CD4-positive, CD25-positive, alpha-beta regulatory T cell (primary cell): ENCODE measurements at places on chromosomes 2 and 18.

- no peaks in the 10 kb centered on the region for H3K27me3 ChIP-seq
- no peak for DNase-seq
- H3K4me1 ChIP-seq: no peaks in the 10 kb centered on the region
- H3K36me3 ChIP-seq: no peaks in the 10 kb centered on the region
Observed at GRCh38 chr18:76054156-76054555, 440.9 kb downstream of the ZNF516 start.

GRCh38 chr18:31513189-31513935, 15.4 kb downstream of the DSG2 start:
- DNase-seq: no peak
- H3K4me3 ChIP-seq: no peak overlapping the region
- no peak overlapping the region for H3K27ac ChIP-seq
- no peaks in the 10 kb centered on the region for H3K27me3 ChIP-seq
- no peaks in the 10 kb centered on the region for H3K36me3 ChIP-seq
- H3K4me1 ChIP-seq: no peaks in the 10 kb centered on the region

DNA sequence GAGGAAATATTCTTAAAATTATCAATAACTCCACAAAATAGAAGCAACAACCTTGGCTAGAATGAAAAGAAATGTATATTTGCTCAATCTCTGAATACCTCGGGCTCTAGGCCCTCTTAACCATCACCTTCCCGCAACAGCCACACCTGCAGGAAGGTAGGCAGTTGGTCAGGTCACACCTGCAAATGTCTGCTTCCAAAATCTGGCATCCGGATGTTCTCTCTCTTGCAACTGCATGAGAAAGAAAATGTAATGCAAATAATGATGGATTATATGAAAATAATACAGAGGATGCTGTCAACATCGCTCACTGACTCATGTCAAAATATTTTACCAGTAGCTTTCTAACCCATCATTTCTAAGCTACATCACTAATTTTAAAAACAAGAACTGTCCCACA, 148.3 kb downstream of the SATB2 start:
- H3K36me3 ChIP-seq: no peaks in the 10 kb centered on the region
- H3K4me3 ChIP-seq: no peak overlapping the region
- H3K4me1 ChIP-seq: no peaks in the 10 kb centered on the region
- no peak for DNase-seq
- H3K27me3 ChIP-seq: no peaks in the 10 kb centered on the region

DNA sequence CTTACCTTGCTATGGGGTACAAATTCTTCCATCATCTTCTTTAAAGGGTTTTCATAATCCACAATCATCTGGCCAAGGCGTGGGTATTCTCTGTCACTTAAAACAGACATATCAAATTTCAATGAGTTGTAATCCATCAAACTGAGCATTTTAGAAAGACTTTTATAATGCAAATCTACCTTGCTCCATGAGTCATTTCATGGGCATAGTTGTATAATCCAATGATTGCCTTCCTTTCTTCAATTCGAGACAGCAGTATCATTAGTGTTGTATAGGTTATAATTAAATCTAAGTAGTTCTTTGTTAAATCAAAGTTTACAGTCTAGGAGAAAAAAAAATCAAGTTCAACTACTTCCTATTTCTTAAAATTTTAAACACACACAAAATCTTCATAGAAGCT, 36.3 kb downstream of the NCKAP1 start:
- H3K27ac ChIP-seq: no peak overlapping the region
- no peaks in the 10 kb centered on the region for H3K27me3 ChIP-seq
- no peak for DNase-seq
- no peaks in the 10 kb centered on the region for H3K4me1 ChIP-seq

- peaks cover 2% of the 10 kb centered on the region for H3K27me3 ChIP-seq
- H3K4me3 ChIP-seq: no peak overlapping the region
- H3K36me3 ChIP-seq: no peaks in the 10 kb centered on the region
- no peaks in the 10 kb centered on the region for H3K4me1 ChIP-seq
Observed at GRCh38 chr18:61607867-61608266, 274.6 kb downstream of the CDH20 start.

- H3K36me3 ChIP-seq: no peaks in the 10 kb centered on the region
- H3K4me1 ChIP-seq: no peaks in the 10 kb centered on the region
- H3K27ac ChIP-seq: no peak overlapping the region
- no peak overlapping the region for H3K4me3 ChIP-seq
Observed at GRCh38 chr2:195049372-195050031, 607.5 kb upstream of the SLC39A10 start.

DNA sequence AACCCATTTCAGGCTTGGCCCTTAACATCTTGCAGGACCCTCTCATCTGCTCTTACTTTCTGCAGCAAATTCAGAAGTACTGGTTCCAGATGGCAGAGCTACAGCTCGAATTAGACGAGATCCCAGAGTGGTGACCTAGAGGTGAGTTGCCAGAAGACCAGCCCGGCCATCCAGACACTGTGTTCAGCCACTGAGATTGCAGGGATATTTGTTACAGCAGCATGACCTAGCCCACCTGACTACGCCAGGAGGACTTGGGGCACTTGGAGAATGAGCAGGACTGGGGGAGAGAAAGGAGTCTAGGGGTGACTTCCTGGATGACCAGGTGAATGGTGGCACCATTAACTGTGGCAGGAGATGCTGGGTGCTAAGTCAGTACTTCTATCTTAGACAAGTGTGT, 67.2 kb upstream of the ID2 start:
- H3K4me3 ChIP-seq: no peak overlapping the region
- H3K27ac ChIP-seq: no peak overlapping the region
- no peaks in the 10 kb centered on the region for H3K36me3 ChIP-seq
- no peaks in the 10 kb centered on the region for H3K4me1 ChIP-seq

DNA sequence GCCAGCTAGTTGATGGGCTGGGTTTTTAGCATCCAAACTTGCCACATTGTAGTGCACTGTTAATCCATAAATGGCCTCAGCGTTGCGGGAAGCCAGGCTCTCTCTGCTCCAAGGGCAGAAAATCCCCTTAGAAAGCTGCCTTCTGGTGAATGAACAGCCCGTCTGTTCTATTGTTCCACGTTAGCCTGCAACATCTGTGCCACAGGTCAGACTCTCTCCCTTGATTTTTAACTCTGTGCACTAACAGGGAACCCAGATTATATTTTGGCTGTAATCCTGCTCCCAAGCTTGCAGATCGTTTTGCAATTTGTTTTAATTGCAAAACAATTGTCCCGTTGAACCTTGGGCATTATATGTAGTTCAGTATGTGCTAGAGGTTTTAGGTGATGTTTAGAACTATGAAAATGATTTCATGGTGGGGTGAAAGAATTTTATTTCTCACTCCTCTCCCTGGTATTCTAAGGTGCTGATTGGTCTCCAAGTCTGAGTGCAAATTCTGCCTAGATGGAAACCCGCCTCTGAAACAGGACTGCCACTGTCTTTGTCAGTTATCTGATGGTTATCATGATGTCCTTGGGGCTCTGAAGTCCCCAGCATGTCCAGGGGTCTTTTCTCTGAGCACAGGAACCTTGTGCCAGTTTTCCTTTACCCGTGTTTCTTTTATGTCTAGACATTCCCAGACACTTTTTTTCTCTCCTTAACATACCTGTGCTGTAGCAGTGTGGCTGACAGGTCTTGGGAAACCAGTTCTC, 106.6 kb downstream of the MAP4K4 start:
- no peak for DNase-seq
- H3K27me3 ChIP-seq: no peaks in the 10 kb centered on the region
- H3K4me3 ChIP-seq: no peak overlapping the region
- peaks cover 16% of the 10 kb centered on the region for H3K4me1 ChIP-seq
- no peak overlapping the region for H3K27ac ChIP-seq

DNA sequence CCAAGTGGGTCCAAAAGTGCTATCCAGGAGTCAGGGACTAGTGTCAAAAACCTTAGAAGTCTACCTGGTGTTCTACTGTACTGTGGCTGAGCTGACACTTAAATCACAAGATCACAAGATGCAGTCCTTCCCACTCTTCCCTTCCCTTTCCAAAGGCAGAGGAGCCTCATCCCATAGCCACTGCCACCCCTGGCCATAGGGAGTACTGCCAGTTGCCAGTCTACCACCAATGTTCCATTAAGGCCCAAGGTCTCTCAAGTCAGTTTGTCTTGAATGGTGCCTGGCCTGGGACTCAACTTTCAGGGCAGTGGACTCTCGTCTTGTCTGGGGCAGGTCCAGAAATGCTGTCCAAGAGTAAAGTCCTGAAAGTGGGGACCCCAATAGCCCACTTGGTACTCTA, 585.6 kb downstream of the NUP35 start:
- no peaks in the 10 kb centered on the region for H3K27me3 ChIP-seq
- DNase-seq: no peak
- no peaks in the 10 kb centered on the region for H3K36me3 ChIP-seq
- no peak overlapping the region for H3K4me3 ChIP-seq
- no peak overlapping the region for H3K27ac ChIP-seq

DNA sequence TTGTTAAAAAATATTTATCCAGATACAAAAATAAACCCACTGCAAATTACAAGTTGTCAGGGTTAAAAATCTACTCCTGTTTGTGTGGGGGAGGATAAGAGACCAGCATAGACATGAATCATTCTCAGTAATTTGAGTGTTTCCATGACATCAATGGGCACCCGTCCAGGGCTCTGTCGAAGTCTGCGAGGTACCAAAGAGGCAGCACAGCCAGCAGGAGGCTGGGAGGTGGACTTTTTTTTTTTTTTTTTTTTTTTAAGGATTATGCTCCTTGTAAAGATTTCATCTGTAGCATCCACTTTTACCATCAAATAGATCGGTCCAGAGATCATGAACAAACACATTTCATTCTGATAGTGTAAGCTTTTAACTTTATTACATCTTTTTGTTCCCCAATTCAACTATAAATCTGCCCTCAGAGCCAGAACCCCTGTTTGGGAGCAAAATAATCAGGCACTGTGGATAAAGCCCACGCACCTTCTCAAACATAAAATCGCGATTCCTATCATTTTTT, 182.0 kb downstream of the TCF4 start:
- no peak overlapping the region for H3K4me3 ChIP-seq
- no peak overlapping the region for H3K27ac ChIP-seq
- no peaks in the 10 kb centered on the region for H3K36me3 ChIP-seq

DNA sequence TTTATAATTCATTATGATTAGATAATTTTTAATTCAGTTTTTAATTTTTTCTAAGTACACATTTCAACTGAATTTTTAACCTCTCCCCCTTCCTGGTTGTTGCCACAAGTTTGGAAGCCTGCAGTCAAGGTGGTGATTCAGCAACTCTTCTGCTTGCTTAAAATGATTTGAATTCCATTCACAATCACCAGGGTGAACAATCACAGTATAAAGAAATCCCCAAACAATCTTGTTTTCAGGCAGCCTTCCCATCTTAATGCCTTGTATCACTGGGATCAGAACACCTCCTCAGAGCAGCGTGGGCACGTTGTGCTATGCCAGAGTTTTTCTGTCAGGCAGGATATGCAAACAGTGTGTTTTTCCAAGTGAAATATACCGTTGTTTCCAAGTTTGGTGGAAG, 46.7 kb upstream of the BARD1 start:
- no peak overlapping the region for H3K4me3 ChIP-seq
- no peaks in the 10 kb centered on the region for H3K4me1 ChIP-seq
- peaks cover 1% of the 10 kb centered on the region for H3K27me3 ChIP-seq

DNA sequence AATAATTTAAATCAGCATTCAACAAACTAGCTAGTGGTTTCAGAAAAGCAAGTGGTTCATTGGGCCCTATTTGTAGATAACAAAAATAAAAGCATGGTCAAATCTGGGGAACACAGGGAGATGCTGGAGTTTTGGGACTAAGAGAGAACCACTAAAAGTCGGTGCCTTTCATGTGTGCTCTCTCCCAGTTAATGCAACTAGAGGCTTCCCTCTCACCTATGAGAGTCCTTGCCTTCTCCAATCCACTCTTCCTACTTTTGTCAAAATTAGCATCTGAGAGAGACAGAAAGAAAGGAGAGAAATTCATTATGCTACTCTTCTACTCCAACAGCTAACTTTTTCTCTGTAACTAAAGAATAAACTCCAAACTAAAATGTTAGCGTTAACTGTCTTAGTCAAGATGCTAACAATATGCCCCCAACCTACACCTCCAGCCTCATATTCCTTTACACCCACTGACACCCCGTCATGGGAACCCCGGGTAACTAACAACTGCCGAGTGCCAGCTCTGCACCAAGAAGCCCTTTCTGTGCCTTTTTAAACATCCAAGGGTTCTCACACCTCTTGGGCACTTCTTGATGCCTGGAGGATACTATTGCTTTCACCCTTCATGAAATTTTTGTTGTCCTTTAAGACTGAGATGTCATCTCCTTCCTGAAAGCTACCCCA, 133.4 kb downstream of the RBMS1 start:
- H3K36me3 ChIP-seq: peaks cover 19% of the 10 kb centered on the region
- H3K27ac ChIP-seq: no peak overlapping the region
- H3K4me3 ChIP-seq: no peak overlapping the region
- no peaks in the 10 kb centered on the region for H3K27me3 ChIP-seq
- no peak for DNase-seq

- H3K4me3 ChIP-seq: no peak overlapping the region
- H3K4me1 ChIP-seq: no peaks in the 10 kb centered on the region
- DNase-seq: no peak
- no peak overlapping the region for H3K27ac ChIP-seq
Observed at GRCh38 chr2:168611091-168611490, 155.0 kb downstream of the CERS6 start.
